ENCODE measurements at places on chromosomes 11 and 22.
A peak's percentile ranks its signal among the peaks of the same experiment; 100 is the strongest.

DNA sequence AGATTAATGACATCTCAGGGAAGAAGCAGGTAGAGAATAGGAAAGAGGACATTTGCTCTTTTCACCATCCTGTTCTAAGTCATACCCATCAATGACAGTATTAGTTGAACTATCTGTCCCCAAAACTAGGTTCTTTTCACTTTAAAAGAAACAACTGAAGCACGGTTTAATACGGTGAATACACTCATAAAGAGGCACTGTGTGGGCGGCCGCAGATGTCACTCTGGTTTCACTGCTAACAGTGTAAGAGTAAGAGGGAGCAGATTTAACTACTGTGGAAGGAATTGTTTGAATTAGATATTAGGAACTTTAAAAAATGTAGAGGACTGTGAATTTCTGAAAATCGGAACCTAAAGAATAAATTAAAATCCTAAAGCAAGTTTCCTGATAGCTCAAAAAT, 49.5 kb downstream of the VSIG10L2 start:
- no peak for DNase-seq

GRCh38 chr11:76524919-76525318, 80.1 kb downstream of the EMSY start:
- DNase-seq, result peak; percentile 16

DNA sequence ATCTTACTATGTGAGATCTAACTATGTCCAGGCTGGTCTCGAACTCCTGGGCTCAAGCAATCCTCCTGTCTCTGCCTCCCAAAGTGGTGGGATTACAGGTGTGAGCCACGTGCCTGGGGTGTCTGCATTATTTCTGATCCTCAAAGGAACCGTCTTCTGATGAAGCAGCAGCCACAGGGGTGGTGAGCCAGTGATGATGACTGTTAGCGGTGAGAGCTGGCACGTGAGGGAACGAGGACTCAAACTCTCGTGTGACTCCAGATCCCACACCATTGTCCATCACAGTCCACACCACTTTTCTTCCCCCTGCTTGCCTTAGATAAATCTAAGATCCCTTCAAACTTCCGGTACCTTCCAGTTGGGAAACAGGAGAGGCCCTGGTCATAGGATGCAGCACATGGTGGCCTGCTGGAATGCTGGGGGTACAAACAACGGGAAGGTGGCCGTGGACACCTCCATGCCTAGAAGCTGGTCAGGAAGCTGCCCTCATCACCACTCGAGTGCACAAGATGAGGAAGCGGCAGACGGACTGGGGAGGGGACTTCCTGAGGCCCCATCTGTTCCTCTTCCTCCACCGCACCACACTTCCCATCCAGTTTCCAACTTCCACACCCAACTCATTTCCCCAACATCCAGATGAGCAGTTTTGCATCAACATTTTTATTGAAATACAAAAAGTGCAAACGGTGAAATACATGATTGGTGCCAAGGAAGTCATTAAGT, 23.8 kb downstream of the ARHGAP1 start:
- no peak for DNase-seq

DNA sequence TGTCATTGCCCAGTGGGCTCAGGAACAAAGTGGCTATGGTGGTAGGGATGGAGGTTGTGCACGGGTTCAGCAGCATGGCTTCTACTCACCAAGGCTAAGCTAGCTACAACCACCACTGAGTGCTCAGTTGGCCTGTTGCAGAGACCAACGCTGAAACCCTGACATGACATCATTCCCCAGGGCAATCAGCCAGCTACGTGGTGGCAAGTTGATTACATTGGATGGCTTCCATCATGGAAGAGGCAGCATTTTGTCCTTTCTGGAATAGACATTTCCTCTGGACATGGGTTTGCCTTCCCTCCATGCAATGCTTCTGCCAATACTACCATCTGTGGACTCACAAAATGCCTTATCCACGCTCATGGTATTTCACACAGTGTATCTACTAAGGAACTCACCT, 634.3 kb downstream of the OPCML start:
- no peak for DNase-seq

DNA sequence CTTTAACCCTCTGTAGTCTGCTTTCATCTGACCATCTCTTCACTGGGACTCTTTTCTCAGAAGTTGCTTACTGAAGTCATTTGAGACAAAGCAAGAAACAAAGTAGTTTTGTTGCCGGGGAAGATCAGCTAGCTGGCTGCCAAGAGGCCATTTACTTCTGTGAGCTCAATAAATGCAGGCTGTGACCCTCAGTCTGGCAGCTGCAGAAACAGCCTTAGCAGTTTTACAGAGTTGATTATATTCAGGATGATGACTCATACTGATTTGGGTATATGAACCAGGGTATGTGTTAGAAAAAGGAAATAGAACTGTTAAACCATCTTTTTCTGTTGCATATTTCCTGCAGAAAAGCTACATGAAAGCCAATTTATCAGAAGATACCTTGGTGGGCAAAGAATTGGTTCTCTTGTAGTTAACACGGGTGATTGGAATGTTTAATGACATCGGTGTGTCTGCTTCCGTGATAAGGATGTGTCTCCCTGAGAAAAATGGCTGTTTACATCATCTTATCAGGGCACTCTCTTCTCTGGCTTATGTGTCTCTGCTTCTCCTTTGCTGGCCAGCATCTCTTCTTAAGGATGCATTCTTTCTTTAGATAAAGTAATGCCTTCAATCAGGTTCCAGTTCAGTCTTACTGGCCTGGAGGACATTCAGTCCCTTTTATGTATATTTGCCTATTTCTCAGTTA, 18.5 kb downstream of the FIBIN start:
- DNase-seq, result no peak

DNA sequence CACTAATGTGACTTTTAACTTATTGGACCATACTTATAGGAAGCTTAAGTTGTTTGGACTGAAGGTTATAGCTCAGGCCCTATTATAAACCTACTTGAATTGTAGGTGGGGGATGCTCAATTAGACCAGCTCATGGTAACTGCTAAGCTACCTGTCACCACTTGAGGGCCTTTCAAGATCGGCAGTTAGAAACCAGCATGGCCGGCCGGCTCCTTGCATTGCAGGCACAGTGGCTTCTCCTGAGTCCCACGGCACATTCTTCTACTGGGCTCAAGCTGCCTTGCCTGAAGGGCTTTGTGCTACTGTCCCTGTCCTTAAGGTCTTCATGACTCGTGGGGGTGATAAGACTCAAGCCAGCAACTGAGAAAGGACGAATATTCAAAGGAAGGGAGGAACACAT, 70.8 kb downstream of the TBC1D22A start:
- peak; percentile 44 for DNase-seq

GRCh38 chr22:40462195-40462984, 92.0 kb downstream of the SGSM3 start:
- DNase-seq, result no peak

DNA sequence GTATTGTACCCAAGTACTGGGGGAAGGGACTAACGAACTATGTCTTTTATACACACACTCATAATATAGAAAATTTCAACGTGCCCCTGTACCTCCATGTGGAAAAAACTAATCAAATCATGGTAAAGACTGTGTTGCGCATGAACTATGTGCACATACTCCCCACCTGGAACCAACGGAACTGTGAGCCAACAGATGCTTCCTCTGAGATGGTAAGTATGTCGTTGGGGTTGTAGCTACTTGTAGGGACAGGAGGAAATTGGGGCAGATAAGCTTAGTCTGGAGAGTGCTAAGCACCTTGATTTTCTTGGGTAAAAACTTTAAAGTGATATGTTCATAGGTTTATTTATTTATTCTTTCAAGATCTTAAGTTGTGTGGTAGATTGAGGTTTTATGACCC, 40.1 kb downstream of the GLYAT start:
- DNase-seq, result no peak

- DNase-seq, result peak; percentile 84
These were observed 4.4 kb upstream of the TPCN2 start for GRCh38 chr11:69044111-69045013.

DNA sequence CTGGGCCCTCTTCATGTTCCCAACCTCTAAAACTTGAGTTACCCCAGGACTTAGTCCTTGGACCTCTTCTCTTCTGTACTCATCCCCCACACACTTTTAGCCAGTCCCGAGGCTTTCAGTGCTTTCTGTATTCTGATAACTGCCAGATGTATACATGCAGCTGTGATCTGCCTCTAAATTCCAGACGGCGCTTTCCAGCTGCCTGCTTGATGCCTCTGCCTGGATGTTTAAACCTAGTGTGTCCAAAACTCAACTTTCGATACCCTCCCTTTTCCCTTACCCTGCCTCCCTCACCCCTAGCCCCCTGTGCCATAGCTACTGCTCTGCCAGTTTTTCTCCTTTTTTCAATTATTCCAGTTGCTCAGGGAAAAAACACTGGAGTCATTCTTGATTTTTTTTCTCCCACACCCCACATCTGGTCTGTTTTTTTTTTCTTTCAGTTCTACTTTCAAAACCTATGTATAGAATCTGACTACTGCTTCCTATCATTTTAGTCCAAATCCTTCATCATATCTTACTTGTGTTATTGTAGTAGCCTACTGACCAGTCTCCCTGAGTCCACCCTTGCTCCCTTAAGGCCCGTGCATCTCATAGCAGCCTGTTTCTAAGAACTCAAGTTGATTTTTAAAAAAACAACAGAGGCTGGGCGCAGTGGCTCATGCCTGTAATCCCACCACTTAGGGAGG, 32.9 kb upstream of the TECTA start:
- DNase-seq, result no peak

Data from A549 (cell line).